Prostate gland (tissue), 2 donors: ENCODE measurements at places on chromosomes 6 and 20.
A peak's percentile ranks its signal among the peaks of the same experiment; 100 is the strongest.

DNA sequence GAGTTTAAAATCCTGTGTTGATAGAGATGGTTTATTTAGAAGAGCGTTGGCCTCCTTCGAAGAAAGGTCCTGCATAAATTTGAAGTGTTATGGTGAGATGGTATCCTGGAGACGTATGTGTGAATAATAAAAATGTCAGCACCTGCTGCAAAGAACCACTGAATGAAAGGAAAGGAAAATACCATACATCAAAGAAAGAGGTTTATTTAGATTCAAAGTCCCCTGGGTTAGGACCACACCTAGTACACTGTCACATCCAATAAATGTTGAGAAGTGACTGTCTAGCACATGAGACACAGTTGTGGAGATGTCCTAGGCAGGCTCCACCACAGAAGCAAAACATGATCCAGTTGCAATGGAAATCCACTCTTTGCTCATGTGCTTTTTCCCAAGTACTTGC, 214.7 kb downstream of the PAX1 start:
- no peaks in the 10 kb centered on the region for H3K36me3 ChIP-seq
- H3K27ac ChIP-seq = no peak overlapping the region
- DNase-seq = no peak
- H3K27me3 ChIP-seq = no peaks in the 10 kb centered on the region

GRCh38 chr6:47440719-47441118, 36.9 kb upstream of the CD2AP start:
- H3K4me3 ChIP-seq = no peak overlapping the region
- no peaks in the 10 kb centered on the region for H3K4me1 ChIP-seq
- H3K27ac ChIP-seq = peak overlapping the region; percentile 45
- H3K27me3 ChIP-seq = no peaks in the 10 kb centered on the region
- no peaks in the 10 kb centered on the region for H3K36me3 ChIP-seq

GRCh38 chr6:21151530-21151929, 442.0 kb upstream of the SOX4 start:
- DNase-seq = no peak
- H3K4me3 ChIP-seq = no peak overlapping the region
- H3K27me3 ChIP-seq = no peaks in the 10 kb centered on the region
- H3K36me3 ChIP-seq = no peaks in the 10 kb centered on the region
- H3K4me1 ChIP-seq = no peaks in the 10 kb centered on the region

GRCh38 chr6:24440897-24441598, 38.3 kb downstream of the MRS2 start:
- H3K27me3 ChIP-seq = no peaks in the 10 kb centered on the region
- DNase-seq = no peak
- H3K36me3 ChIP-seq = no peaks in the 10 kb centered on the region
- no peak overlapping the region for H3K27ac ChIP-seq
- no peaks in the 10 kb centered on the region for H3K4me1 ChIP-seq

DNA sequence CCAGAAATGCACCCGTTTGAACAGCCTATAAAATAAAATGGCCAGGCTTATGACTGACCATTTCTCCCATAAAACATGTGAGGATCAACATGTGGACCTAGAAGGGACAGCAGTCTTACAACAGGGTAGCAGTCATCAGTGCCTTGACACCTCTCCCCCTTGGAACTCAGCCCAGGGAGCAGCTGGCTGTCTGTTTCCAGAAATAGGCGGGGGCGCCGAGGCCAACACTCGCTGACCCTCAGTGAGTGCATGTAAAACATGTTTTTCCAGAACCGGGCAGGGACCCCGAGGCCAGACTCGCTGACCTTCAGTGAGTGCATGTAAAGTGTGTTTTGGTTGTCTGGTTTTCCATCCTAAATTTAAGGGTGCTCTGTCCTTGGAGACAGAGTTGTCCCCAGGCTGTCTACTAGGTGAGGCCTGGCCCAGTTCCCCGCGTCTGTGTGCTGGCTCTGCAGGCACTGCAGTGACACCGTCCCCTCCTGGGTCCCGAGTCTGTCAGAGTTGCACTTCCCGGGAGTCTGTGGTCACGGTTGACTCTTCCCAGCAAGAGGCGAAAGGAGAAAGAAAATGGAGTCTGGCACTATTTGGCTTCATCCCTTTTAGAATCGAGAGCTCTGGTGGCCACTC, 19.8 kb upstream of the ADRM1 start:
- DNase-seq = no peak
- H3K4me1 ChIP-seq = no peaks in the 10 kb centered on the region
- H3K27ac ChIP-seq = no peak overlapping the region
- no peak overlapping the region for H3K4me3 ChIP-seq
- peaks cover 20% of the 10 kb centered on the region for H3K36me3 ChIP-seq

DNA sequence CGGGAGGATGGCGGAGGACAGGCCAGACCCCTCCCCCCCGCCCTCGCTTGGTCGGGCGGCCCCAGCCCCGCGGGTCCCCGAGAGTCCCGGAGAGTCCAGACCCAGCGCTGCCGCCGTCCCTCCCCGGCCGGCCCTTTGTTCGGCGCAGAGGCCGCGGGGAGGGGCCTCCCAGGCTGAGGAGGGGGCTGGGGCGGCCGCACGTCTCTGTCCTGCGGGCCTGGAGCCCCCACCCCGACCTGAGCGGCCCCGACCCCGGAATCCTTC, 806 bp downstream of the KCNQ2 start:
- H3K27me3 ChIP-seq = peaks cover 32% of the 10 kb centered on the region
- peaks cover 4% of the 10 kb centered on the region for H3K4me1 ChIP-seq
- H3K4me3 ChIP-seq = no peak overlapping the region
- H3K27ac ChIP-seq = no peak overlapping the region

- no peaks in the 10 kb centered on the region for H3K4me1 ChIP-seq
- H3K27me3 ChIP-seq = no peaks in the 10 kb centered on the region
- H3K4me3 ChIP-seq = no peak overlapping the region
- no peak overlapping the region for H3K27ac ChIP-seq
- H3K36me3 ChIP-seq = no peaks in the 10 kb centered on the region
These were observed 612.3 kb downstream of the UTRN start for GRCh38 chr6:144897441-144897921.

- no peaks in the 10 kb centered on the region for H3K27me3 ChIP-seq
- H3K4me3 ChIP-seq = no peak overlapping the region
- H3K36me3 ChIP-seq = no peaks in the 10 kb centered on the region
- H3K27ac ChIP-seq = no peak overlapping the region
- H3K4me1 ChIP-seq = no peaks in the 10 kb centered on the region
- no peak for DNase-seq
These were observed 57.5 kb downstream of the FOXC1 start for GRCh38 chr6:1667012-1667804.

- H3K27me3 ChIP-seq = no peaks in the 10 kb centered on the region
- H3K4me3 ChIP-seq = no peak overlapping the region
- no peaks in the 10 kb centered on the region for H3K36me3 ChIP-seq
These were observed 34.2 kb upstream of the B4GALT5 start for GRCh38 chr20:49747707-49748524.

- no peaks in the 10 kb centered on the region for H3K4me1 ChIP-seq
- no peaks in the 10 kb centered on the region for H3K36me3 ChIP-seq
- no peak for DNase-seq
- no peaks in the 10 kb centered on the region for H3K27me3 ChIP-seq
- H3K4me3 ChIP-seq = no peak overlapping the region
- no peak overlapping the region for H3K27ac ChIP-seq
These were observed 15.9 kb upstream of the BNIP5 start for GRCh38 chr6:36352477-36353157.

DNA sequence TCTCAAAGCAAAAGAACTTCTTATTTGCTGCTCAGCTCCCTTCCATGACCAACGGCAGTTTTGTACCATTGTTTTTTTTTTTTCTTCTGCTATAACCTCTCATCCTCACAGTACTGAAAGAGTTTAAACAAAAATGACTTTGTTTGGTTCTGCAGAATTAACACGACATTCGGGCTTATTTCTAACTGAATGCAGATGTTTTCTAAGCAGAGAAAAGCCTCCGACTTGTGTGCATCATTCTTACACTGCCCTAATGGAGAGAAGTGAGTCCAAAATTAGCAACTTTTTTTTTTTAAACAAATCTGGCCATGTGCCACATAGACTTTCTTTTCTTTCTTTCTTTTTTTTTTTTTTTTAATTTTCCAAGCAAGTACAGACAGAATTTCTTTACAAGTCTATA, 382.7 kb downstream of the HDGFL1 start:
- H3K27ac ChIP-seq = no peak overlapping the region
- no peaks in the 10 kb centered on the region for H3K27me3 ChIP-seq
- H3K36me3 ChIP-seq = no peaks in the 10 kb centered on the region
- no peak overlapping the region for H3K4me3 ChIP-seq

GRCh38 chr6:83592770-83593394, 80.5 kb downstream of the PRSS35 start:
- DNase-seq = no peak
- no peaks in the 10 kb centered on the region for H3K4me1 ChIP-seq
- H3K36me3 ChIP-seq = no peaks in the 10 kb centered on the region
- H3K4me3 ChIP-seq = no peak overlapping the region

DNA sequence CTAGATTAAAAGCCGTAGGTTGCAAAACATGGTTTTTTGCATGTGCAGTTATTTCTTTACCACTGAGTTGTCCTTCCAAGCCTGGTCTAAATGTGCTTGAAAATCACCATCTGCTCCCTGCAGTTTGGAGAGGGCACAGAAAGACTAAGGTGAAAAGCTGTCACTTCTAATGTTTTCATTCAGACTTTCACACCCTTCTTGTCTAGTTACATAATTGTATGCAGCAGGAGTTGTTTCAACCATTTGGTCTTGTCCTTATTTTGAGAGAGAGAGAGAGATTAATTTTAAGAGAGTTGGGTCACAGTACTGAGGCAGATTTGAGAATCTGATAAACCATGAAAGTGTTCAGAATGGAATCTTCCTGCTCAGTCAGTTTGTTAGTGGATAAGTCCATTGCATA, 82.5 kb downstream of the ARID1B start:
- no peaks in the 10 kb centered on the region for H3K4me1 ChIP-seq
- no peak overlapping the region for H3K27ac ChIP-seq
- H3K27me3 ChIP-seq = no peaks in the 10 kb centered on the region
- DNase-seq = no peak
- H3K4me3 ChIP-seq = no peak overlapping the region

DNA sequence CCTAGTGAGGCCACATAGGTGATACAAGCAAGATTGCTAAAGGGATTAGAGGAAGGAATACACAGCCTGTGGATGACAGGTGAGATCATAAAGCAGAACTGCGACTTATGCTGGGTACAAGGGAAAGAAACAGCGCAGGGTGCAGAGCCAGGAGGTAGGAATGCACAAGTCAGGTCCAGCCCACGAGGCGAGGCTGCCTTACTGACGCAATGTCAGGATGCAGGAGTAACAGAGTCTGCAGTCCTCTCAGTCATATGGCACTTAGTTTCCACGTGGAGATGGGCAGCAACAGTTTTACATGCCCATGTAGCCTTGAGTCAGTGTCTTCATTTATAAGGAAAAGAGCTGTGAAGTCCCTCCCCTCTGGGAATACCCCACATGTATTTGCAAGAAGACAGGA, 210.9 kb downstream of the SYNE1 start:
- no peaks in the 10 kb centered on the region for H3K27me3 ChIP-seq
- H3K36me3 ChIP-seq = no peaks in the 10 kb centered on the region
- no peak for DNase-seq

GRCh38 chr6:109526905-109527628, 44.0 kb upstream of the ZBTB24 start:
- no peaks in the 10 kb centered on the region for H3K27me3 ChIP-seq
- no peaks in the 10 kb centered on the region for H3K4me1 ChIP-seq
- DNase-seq = peak; percentile 60
- no peak overlapping the region for H3K4me3 ChIP-seq
- H3K36me3 ChIP-seq = no peaks in the 10 kb centered on the region
- no peak overlapping the region for H3K27ac ChIP-seq

GRCh38 chr6:168035661-168036545, 38.4 kb downstream of the KIF25 start:
- no peak for DNase-seq
- no peaks in the 10 kb centered on the region for H3K27me3 ChIP-seq
- peak overlapping the region; percentile 20 for H3K4me3 ChIP-seq
- no peaks in the 10 kb centered on the region for H3K4me1 ChIP-seq
- peak overlapping the region; percentile 35 for H3K27ac ChIP-seq
- H3K36me3 ChIP-seq = no peaks in the 10 kb centered on the region

GRCh38 chr6:105688573-105688972, 285.7 kb upstream of the PREP start:
- DNase-seq = no peak
- H3K36me3 ChIP-seq = no peaks in the 10 kb centered on the region
- H3K4me3 ChIP-seq = no peak overlapping the region
- no peak overlapping the region for H3K27ac ChIP-seq

DNA sequence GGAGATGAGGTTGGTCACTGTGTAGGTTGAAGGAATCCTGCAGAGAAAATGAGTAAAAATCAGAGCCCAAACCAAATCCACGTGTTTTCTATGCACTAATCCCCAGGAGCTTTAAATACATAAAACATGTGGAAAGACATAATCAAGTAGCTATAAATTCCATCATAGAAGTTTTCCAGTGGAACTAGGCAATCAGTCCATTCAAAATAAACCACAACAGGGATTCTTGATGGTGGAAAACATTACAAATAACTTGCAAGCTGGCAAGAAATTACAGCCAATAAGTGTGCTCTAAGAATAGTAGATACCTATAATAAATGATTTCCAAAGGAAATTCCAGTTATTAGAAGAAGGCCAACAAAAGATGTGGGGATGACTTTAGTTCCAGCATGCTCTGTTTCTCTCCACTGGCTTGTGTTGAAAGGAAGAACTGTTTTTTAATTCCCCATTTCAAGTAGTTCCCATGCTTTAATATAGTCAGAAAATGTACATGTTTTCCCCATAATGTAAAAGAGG, 49.8 kb upstream of the ADGRG6 start:
- no peak for DNase-seq
- no peaks in the 10 kb centered on the region for H3K36me3 ChIP-seq
- H3K4me3 ChIP-seq = no peak overlapping the region
- H3K27ac ChIP-seq = no peak overlapping the region
- no peaks in the 10 kb centered on the region for H3K4me1 ChIP-seq

- peak overlapping the region; percentile 31 for H3K27ac ChIP-seq
- DNase-seq = peak; percentile 41
- H3K36me3 ChIP-seq = no peaks in the 10 kb centered on the region
These were observed 47.8 kb downstream of the ELOVL5 start for GRCh38 chr6:53300656-53301551.

- DNase-seq = no peak
- no peaks in the 10 kb centered on the region for H3K27me3 ChIP-seq
- H3K36me3 ChIP-seq = no peaks in the 10 kb centered on the region
- H3K4me3 ChIP-seq = no peak overlapping the region
These were observed 52.2 kb upstream of the DTNBP1 start for GRCh38 chr6:15715060-15715459.

DNA sequence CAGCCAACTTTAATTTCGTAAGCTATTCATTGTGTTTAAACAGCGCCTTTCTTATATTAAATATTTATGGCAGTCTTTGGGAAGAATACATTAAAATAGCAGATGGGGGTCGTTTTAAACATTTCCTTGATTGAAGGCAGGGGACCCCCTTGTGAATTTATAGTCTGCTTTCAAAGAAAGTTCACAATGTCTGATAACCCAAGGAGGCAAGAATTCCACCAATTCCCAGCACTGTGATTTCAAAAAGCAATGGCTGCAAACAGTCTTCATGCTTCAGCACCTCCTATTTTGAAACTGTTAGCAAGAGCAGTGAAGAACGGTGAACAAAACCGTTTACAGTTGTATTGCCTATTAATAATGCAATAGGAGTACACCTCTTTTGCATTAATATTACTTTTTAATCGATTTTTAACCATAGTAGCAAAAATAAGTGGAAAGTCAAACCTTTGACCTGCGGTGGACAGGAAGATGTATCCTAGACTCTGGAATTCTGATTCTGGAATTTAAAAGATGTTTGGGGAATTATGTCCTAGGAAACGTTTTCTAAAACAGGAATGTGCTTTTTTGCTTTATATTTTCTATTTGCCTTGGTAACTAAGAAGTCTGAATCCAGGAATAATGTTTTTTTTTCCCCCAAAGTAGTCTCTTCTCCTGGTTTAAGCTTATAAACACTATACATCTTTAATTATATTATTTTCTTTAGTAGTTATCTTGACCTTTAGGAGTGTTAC, 393.0 kb downstream of the CDKAL1 start:
- no peaks in the 10 kb centered on the region for H3K4me1 ChIP-seq
- no peaks in the 10 kb centered on the region for H3K27me3 ChIP-seq
- no peak for DNase-seq
- H3K4me3 ChIP-seq = no peak overlapping the region
